AG04450 (cell line): ENCODE measurements at places on chromosomes 1 and 21.

DNA sequence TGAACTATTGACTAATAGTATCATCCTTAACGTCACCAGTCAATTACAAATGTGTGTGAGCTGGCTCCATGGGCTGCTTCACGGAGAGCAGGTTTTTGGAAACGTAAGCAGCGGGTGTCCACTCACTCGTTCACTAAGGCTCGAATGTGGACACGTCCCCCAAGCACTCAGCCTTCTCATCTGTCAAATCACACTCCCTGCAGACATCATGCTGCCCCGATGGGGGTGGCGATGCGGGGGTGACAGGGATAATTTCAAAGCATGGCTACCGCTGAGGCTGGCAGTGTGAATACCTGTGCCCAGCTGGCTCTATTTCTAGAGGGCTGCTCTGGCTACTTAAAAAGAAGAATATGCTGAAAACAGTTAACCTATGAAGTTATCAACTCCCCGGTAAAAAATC, 71.3 kb downstream of the CAPZB start:
- no peak for DNase-seq

DNA sequence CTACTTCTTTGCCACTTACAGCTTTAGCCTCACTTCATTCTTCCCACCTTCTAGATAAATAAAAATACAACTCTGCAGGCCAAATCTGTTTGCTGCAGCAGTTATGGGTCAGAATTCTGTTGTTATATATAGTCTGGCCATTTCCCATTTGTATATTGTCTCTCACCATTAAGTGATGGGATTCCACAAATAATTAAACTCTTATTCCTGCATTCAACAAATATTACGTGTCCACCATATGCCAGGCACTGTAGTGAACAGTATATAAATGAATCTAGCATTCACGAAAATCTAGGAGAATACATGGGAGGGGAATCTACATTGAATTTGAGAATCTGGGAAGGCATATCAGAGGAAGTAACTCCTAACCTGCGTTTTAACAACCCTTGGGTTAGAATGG, 5.7 kb upstream of the GLRX2 start:
- no peak for DNase-seq

DNA sequence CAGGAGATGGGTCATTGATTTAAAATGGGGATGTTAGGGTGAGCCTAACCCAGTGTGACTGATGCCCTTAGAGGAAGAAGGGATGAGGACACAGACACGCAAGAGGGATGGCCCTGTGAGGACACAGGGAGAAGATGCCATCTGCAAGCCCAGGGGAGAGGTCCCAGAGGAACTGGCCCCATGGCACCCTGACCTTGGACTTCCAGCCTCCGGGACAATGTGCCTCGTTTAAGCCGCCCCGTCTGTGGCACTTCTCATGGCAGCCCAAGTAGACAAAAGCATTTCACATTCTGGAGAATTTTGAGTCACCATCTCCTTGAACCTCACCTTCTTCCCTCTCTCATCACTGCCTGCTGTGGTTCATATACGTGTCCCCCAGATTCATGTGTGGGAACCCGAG, 20.1 kb upstream of the PCBP3 start:
- DNase-seq: no peak

- no peak for DNase-seq
These were observed 60.4 kb downstream of the TEX35 start for GRCh38 chr1:178573330-178573729.

DNA sequence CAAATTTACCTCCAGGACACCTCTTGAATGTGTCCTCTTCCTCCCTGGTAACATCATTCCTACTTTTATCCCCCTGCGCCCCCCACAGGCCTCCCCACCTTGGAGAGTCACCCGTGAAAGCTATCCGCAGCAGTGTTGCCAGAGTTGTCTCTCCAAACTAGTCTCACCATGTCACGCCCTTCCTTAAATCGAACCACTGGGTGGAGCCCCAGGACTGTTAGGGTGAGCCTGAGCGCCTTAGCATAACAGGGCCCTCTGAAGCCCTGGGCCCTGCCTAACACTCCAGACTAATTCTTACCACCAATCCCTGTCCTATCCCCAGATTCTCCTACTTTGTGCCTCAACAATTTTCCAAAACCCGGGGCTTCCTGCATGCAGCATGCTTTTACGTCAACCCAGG, 35.0 kb downstream of the HSD3B2 start:
- DNase-seq: no peak

GRCh38 chr1:81998165-81998564, 197.4 kb downstream of the ADGRL2 start:
- DNase-seq: no peak

GRCh38 chr1:159091180-159091560, 14.6 kb upstream of the AIM2 start:
- no peak for DNase-seq

DNA sequence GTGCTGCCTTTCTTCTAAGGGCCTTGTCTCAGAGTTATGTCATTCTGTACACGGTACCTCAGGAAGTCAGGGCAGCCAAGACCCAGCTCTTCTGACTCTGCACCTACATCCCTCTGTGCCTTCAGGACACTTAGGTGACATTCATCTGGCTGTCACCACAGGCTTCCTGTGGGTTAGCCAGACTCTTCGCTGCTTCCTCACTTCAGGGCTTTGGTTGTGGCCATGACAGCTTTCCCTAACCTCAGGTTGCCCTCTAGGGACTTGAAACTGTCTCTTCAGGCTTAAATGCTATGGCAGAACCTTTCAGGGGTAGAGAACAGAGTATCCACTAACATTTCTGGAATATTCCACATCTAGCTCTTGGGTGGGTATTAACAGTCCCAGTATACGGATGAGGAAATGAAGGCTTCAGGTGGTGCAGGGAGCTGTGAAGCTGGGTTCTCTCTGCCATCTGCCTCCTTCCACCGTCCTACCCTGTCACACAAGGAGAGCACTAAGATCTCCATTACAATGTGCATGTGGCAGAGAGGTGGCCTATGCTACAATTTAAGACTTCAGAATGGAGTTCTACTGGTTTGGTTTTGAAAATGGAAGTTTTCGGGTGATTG, 9.9 kb downstream of the TSSK3 start:
- DNase-seq: no peak

GRCh38 chr1:38941527-38942019, at the start of gene RHBDL2:
TSS of gene RHBDL2 (minus strand) at chr1:38941830. CDS start at chr1:38919212, 22,618 bp downstream.
- DNase-seq: no peak

GRCh38 chr1:29821605-29822004, 585.3 kb downstream of the PTPRU start:
- DNase-seq: no peak

- DNase-seq: no peak
These were observed 36.1 kb downstream of the ELAPOR1 start for GRCh38 chr1:109149874-109150601.

DNA sequence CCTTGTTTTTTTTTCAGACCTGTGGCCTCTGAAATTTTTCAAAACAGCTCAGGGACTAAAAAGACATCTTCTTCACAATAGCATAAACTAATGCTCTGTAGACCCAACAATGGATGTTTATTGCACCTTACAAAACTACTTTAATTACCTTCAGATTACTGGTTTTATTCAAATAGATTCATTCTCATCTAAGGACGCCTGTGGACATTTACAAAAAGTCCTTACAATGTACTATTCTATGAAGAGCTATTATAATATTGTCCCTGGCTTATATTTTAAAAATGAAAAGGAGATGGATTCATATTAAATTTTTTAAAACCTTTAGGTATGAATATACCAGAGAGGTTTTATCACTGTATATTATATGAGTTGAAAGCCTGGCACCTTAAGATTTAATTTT, 238.4 kb upstream of the NR5A2 start:
- no peak for DNase-seq

GRCh38 chr1:178645157-178645807, 79.8 kb upstream of the RALGPS2 start:
- DNase-seq: no peak

DNA sequence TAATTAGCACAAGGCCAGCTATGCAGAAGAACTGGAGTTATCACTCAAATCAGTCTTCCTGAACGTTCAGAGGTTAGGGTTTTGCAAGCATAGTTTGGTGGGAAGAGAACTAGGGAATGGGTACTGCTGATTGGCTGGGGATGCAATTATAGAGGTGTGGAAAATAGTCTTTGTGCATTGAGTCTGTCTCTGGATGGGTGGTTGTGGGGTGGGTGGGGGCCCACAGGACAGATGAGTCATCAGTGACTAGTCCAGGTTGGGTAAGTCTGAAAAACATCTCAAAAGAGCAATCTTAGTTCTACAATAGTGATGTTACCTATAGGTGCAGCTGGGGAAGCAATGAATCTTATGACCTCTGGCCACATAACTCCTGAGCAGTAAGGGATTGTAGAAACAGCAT, 89.7 kb upstream of the HMCN1 start:
- no peak for DNase-seq

DNA sequence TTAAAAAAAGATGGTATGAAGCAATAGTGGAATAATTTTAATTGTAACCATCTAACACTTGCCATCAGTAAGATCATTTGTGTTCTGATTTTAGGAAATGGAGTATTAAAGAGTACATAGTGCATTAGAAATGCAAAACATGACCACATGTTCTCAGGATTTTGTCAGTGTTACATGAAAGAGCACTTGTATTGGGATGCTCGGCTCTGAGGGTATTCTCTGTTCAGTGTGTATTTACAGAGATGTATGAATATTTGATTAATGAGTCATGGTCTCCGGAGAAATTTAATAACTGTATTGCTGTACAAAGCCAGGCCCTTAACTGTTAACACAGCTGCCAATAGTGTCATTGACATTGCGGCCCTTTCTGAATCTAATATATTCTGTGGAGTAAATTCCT, 91.7 kb downstream of the ATG4C start:
- DNase-seq: no peak

- DNase-seq: no peak
These were observed 21.6 kb upstream of the CCSAP start for GRCh38 chr1:229364207-229365065.

- DNase-seq: peak; percentile 27
These were observed 32.1 kb downstream of the PCSK9 start for GRCh38 chr1:55071477-55071876.

- DNase-seq: no peak
These were observed 2.5 kb downstream of the MX2 start for GRCh38 chr21:41364308-41364707.

GRCh38 chr1:14726606-14727005, 128.1 kb downstream of the KAZN start:
- DNase-seq: no peak

DNA sequence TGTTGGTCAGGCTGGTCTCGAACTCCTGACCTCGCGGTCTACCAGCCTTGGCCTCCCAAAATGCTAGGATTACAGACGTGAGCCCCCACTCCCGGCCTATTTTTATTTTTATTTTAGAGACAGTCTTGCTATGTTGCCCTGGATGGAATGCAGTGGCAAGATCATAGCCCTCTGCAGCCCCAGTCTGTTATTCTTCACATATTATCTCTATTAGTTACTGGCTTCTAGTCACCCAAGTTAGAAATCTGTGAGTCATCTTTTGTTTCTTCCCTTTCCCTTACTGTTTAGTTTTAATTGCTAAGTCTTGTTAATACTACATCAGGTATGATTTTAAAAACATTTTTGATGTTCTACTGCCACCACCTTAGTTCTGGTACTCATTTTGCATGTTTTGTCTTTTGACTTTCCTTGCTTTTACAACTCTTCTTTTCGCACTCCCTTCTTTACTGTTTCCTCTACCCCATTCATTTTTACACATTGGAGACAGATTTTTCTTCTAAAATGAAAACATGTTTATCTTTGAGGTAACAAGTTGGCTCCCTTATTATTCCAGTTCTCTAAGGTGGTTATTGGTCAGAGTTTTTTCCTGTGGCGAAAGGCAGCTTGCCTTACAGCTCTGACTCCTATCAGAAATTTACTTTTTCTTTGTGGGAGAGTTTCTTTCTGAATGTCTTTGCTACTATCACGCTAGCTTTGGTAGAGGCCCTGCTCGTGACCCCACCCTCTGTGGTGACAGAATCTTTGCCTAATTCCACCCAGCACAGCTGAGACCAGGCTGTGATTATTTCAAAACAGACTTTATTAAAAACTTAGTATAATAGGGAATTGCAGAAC, 19.5 kb downstream of the ZMYM4 start:
- DNase-seq: no peak
